Activated naive CD4-positive, alpha-beta T cell (primary cell): ENCODE measurements at places on chromosomes 16 and 17.

DNA sequence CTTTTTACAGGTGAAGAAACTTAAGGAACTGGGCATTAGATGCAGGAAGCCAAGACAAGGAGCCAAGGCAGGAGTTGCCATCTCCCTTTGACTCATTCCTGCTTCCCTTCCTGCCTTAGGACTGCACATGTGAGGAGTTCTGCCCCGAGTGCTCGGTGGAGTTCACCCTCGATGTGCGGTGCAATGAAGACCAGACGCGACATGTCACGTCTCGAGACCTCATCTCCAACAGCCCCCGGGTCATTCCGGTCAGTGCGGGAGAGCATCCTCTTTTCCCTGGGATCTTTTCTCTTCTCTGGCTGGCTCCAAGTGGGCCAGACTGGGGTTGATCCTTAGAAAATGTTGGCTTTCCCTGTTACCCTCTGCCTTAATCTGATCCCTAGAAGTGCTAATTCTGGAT is 6.6 kb downstream of the POLR2C start:
- DNase-seq = no peak

GRCh38 chr16:10103118-10103517 is 79.1 kb downstream of the GRIN2A start:
- DNase-seq = no peak

- DNase-seq = no peak
These were observed 57.2 kb upstream of the CACNG5 start for GRCh38 chr17:66777689-66778225.

- DNase-seq = no peak
These were observed 203.8 kb upstream of the HSBP1 start for GRCh38 chr16:83603723-83604570.

GRCh38 chr17:14352136-14352535 is 51.3 kb downstream of the HS3ST3B1 start:
- no peak for DNase-seq

- no peak for DNase-seq
These were observed 25.3 kb downstream of the CDH13 start for GRCh38 chr16:82651921-82652601.

- no peak for DNase-seq
These were observed 102.1 kb upstream of the CHMP6 start for GRCh38 chr17:80889231-80890195.

- no peak for DNase-seq
These were observed 30.7 kb downstream of the SLC43A2 start for GRCh38 chr17:1597861-1598342.

- peak; percentile 97 for DNase-seq
These were observed 4.2 kb downstream of the BORCS6 start for GRCh38 chr17:8185582-8186445.

DNA sequence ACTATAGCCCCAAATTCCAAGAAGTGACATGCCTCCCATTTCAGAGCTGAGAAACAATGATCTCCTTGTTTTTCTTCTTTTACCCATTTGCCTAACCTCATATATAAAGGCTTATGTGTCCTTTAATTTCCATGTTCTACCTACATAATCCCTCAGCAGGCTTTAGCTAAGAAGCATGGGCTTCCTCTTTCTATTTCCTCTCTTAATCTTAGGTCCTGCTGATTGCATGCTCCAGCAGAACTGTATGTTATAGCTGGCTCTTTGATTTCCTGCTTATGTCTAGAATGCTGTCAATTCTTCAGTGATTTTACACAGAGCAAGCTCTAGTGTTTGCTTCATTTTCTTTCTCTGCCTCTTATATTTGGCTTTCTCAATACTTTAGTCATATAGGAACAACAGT is 151.7 kb upstream of the COX10 start:
- DNase-seq = no peak

GRCh38 chr17:48059125-48059668 is 11.0 kb downstream of the NFE2L1 start:
- no peak for DNase-seq

DNA sequence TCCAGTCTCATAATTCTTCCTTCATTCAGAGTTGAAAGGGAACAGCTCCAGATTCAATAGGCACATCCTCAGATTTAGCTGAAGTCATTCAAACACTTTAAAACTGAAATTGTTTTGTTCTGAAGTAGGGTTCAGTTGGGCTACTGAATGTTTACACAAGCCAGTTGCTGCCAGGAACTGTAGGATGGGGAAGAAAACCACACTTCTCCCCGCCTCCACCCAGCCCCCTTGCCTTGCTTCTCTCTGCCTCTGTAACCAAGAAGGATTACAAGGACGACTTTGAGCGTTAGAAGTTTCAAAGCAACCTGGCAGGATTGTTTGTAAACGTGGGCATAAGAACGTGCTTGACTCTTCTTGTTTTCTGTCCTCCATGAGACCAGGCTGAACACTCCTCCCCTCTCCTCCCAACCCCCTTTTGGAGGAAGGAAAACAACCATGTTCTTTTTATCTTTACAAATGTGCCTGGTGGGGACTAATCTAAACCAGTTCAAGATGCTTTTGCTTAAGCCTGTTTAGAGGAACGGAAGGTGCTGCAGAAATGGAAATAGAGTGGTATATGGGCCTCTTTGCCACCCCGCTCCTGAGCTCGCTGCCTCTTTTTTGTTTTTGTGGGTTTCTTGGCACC is 287.9 kb downstream of the FTO start:
- DNase-seq = no peak

GRCh38 chr17:48102798-48103715 is 1.8 kb upstream of the CBX1 start:
- DNase-seq = peak; percentile 4

- no peak for DNase-seq
These were observed 34.8 kb downstream of the ZNF287 start for GRCh38 chr17:16534236-16534635.

- DNase-seq = no peak
These were observed 1.2 kb upstream of the FDXR start for GRCh38 chr17:74873874-74874614.

DNA sequence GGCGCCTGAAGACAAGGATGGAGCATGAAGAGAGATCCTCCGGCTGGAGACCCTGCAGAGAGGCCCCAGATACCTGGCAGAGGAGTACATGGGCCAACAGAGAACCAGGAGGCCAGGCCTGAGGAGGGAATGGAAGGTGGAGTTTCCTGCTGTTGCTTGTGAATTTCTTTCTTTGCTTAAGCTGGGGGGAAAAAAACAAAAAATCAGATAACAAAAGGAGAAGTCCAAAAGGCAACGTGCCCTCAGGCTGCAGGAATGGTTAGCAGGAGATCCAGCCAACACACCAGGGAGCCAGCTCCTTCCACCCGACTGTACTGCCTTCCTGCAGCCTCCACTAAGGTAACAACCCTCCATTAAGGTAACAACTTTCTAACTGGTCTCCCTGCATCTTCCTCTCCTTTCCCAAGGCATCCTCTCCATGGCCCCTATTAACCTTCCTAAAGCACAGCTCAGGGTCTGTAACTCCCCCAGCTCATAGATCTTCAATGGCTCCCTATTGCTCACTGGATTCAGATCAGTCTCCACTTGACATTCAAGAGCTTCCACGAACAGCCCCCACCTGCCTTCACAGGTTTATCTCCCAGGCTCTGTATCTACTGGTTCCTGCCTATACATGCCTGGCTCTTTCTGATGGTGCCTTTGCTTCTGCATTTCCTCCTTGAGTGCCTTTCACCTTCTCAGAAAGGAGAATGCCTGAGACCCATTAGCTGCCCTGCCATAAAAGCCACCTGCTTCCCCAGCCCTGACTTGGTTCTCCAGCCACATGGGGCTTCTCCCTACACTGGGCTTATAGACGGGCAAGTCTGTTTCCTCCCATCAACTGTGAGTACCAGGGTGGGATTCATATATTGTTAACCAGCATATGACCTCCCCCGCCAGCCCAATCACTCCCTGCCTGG is 725 bp upstream of the ARL5C start:
- DNase-seq = no peak
